ENCODE measurements at places on chromosomes 4 and X. TPM values are rescaled to one million over a fixed set of nuclear protein-coding genes. Genes with fewer than 3 reads are reported as not detected.

Gene ZCCHC18
- 0.69 TPM for total RNA-seq

Gene JCHAIN
- 0.34 TPM for total RNA-seq

Gene KDR
- 0.16 TPM for total RNA-seq

Gene SSX4B
- total RNA-seq = not detected

Gene PPP2R3B
- 10.6 TPM for total RNA-seq

Gene UBA1
- total RNA-seq = 115 TPM

Gene TEX13B
- not detected for total RNA-seq

Gene TMEM165
- total RNA-seq = 69.7 TPM

Gene SYTL4
- 14.3 TPM for total RNA-seq

Gene MAMLD1
- total RNA-seq = 0.32 TPM

Gene MED14
- 11.8 TPM for total RNA-seq

Gene SUPT20HL1
- 0.09 TPM for total RNA-seq

Gene GAGE12E
- total RNA-seq = not detected

Gene MECP2
- total RNA-seq = 13.1 TPM

Gene PFKFB1
- 0.16 TPM for total RNA-seq

Gene NUDT11
- total RNA-seq = 10.4 TPM

Gene ELK1
- total RNA-seq = 8.2 TPM

Gene EDA
- total RNA-seq = under 0.01 TPM

Gene KCNE5
- 0.32 TPM for total RNA-seq

Gene ATOH1
- not detected for total RNA-seq

Gene NHS
- 2.0 TPM for total RNA-seq

Gene PRSS12
- 40.7 TPM for total RNA-seq

Gene ALAS2
- total RNA-seq = not detected

Gene ESX1
- total RNA-seq = not detected

Gene NALF2
- total RNA-seq = not detected

Gene HPSE
- 0.63 TPM for total RNA-seq

Gene ENPEP
- total RNA-seq = 0.17 TPM

Gene CASP3
- 11.2 TPM for total RNA-seq

Gene HPGD
- 0.34 TPM for total RNA-seq

Gene NXF2
- not detected for total RNA-seq

Gene RAB33A
- total RNA-seq = 2.5 TPM

Gene HSFX1
- 0.94 TPM for total RNA-seq

Gene PAGE1
- not detected for total RNA-seq

Gene SPATA18
- total RNA-seq = 22.2 TPM

Gene FGFBP2
- total RNA-seq = not detected

Gene CHM
- total RNA-seq = 10.3 TPM

Gene SPOCK3
- total RNA-seq = 1.3 TPM

Gene TCEAL6
- not detected for total RNA-seq

Gene P2RY4
- not detected for total RNA-seq

Gene TMSB15C
- total RNA-seq = 2.0 TPM

Gene GK
- total RNA-seq = 21.6 TPM

Gene PAGE2B
- not detected for total RNA-seq

Gene UPF3B
- 1.7 TPM for total RNA-seq

Gene MAGEC2
- not detected for total RNA-seq

Gene LRCH2
- 4.6 TPM for total RNA-seq

Gene ITIH6
- total RNA-seq = not detected

Gene FGF2
- total RNA-seq = 31.1 TPM

Gene ZBTB49
- total RNA-seq = 2.5 TPM

Data from bronchial smooth muscle cell (primary cell).